CD4-positive, alpha-beta T cell treated with Interferon gamma for 1 hour (primary cell): ENCODE measurements at places on chromosomes 5 and 9.

- DNase-seq = no peak
These were observed 52.1 kb downstream of the PPARGC1B start for GRCh38 chr5:149782018-149782894.

DNA sequence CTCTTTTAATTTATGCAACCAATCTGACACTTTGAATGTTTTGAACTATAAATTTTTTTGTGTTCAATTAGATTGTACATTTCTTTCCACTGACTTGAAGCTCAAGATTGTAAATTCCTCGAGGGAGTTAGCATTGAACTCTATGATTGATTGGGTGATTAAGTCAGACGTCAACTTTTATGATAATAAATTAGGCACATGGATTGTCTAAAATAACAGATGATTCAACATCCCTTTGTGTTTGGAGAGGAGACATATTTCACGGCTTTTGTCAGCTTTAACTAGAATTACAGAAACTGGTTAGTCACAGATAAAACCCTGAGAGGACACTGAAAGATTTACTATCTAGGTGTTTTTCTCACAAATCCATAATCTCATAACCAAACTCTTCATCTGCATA is 32.7 kb upstream of the TXNDC8 start:
- DNase-seq = no peak

- no peak for DNase-seq
These were observed 38.8 kb upstream of the COL5A1 start for GRCh38 chr9:134602547-134603362.

- DNase-seq = no peak
These were observed 3.6 kb downstream of the BRIX1 start for GRCh38 chr5:34919077-34919476.

- DNase-seq = no peak
These were observed 1568.5 kb upstream of the NUDT12 start for GRCh38 chr5:105131045-105131444.

DNA sequence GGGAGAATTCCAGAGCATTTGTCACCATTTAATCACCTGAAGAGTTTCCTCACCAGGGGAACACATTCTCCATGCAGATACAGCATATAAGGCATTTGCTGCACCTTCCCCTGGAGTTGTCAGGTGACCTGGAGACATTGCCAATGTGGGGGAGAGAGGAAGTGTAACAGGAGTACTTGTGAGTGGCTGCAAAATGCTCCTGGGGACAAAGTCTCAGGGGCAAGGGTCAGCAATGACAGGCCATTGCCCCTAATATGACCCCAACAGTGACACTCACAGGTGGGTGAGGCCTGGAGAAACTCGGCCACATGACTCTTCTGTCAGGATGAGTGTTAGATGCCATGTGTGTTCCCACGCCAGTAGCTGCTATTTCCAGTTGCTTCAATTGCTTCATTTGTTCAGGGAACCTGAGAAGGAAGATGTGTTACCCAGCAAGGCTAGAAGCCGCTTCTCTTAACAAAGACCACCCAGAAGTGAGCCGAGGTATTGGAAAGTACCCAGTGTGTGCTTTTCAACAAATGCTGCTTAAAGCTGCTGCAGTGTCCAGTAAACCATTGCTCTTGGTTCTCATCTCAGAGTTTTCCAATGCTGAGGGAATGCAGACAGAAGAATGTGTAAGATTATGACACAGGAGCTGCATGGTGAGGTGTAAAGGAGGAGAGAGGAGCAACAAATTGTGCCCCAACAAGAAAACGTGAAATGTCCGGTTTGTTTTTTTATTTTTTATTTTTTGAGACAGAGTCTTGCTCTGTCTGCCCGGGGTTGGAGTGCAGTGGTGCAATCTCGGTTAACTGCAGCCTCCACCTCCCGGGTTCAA is 128.2 kb upstream of the SLC44A1 start:
- DNase-seq = no peak

DNA sequence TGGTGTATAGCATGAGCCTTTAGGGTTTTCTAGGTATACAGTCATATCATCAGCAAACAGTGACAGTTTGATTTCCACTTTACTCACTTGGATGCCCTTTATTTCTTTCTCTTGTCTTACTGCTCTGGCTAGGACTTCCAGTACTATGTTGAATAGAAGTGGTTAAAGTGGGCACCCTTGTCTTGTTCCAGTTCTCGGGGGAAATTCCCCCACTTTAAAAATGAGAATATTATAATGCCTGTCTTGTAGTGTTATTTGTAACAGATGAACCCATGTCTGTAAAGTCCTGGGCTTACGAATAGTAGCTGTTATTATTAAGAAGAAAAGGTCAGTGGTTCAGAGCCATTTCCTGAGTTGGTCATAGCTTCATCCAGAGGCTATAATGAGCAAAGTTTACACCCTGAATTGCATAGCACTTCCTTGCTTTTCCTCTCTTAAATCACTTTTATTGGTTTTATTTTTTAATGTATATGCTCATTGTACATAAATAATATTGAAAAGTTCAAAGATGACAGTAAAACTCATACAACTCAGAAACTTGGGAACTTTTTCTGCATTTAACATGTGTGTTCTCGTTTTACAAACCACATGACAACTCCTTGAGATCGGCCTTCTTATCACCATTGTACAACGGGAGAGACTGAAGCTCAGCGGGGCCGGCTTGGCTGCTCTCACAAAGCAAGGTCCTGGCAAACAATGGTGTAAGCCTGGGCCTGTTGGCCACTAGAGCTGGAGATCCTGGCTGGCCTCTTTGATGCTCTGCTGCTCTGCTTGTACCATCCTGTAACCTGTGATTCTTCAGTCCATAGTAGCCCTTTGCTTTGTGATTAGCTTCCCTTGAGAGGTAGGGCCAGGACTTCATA is 85.2 kb downstream of the CYFIP2 start:
- DNase-seq = no peak

- no peak for DNase-seq
These were observed 10.7 kb downstream of the IL4 start for GRCh38 chr5:132684491-132684890.

- DNase-seq = no peak
These were observed 1.1 kb downstream of the RUSC2 start for GRCh38 chr9:35490910-35491465.

- DNase-seq = no peak
These were observed 101.3 kb upstream of the PHYKPL start for GRCh38 chr5:178333821-178334481.

DNA sequence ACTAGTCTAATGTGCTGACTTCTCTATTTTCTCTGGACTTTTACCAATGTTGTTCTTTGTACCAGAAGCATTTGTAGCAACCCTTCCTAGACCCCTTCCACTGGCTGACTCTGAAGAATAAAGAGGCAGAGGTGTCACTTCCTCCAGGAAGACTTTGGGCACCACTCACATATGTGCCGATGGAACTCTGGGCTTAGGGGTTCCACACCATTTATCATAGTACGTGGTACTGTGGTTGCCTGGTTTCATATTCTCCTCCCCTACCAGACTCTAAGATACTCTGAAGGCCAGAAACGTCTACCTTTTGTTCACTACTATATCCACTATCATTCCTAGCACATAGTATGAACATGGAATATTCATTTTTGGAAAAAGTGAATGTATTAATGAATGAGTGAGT is 88.0 kb downstream of the BNC2 start:
- DNase-seq = no peak

- no peak for DNase-seq
These were observed 336.2 kb upstream of the ZNF462 start for GRCh38 chr9:106526716-106527204.

DNA sequence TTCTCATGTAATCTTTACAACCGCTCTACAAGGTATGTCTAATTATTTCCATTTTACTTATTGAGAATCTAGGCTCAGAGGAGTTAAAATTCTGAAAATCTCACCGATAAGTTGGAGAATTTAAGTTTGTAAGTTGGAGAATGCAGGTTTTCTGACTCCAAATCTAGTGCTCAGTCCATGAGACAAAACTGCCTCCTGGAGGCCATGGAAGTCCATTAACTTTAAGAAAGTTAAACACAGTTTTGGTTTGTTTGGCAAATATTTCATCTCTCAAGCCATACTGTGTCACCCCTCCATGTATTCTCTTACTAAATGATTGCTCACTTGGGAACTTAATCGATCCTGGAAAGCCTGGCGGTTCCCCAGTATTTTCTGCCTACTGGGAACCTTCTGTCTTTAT is 52.6 kb downstream of the INIP start:
- DNase-seq = no peak

DNA sequence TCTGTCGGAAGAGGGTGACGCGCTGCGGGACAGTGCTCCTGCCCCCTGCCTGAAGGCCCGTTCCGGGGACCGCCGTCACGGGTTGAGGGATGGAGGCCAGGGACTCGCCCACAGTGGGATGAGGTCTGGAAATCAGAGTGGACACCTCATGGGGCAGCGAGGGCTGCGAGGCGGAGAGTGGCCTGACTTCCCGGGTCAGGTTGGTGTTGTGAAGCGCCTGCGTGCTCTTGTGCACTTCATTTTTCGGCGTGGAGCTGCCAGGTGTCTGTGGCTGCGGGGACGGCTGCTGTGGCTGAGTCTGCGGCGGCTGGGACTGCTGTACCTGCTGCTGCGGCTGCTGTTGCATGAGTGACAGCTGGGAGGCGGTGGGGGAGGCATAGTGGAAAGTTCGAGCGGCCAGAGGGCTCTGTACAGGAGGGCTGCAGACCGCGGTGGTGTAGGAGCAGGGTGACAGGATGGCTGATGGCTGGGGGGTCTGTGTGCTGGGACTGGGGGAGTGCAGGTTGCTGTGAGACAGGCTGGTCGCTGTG is 434.1 kb downstream of the HCN1 start:
- DNase-seq = no peak

- no peak for DNase-seq
These were observed 146.3 kb downstream of the SNX18 start for GRCh38 chr5:54663866-54664265.

- no peak for DNase-seq
These were observed 142.4 kb upstream of the ZNF608 start for GRCh38 chr5:124888622-124889485.

DNA sequence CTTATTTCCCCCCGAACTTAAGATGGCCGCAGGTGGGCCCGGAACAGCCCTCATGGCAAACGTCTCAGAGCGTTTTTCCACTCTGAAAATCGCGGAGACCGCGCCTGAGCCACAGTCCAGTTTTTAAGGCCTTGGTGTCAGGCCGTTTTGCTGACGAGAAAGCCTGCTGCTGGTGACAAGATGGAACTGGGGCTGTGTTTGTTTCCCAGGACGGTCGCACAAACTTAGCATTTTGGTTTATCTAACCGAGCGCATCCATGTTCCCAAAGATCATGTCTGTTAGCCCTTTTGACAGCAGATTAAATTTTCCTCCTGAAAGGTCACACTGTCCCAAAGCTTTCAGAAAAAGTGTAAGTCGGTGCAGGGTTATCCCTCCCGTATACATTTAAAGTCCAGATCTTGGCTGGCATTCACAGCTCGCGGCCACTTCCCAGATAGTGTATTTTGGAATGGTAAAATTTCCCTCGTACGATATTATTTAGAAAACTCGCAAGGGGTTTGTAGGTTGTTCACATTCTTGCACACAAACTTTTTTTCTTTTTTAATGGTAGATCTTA is 812 bp downstream of the SREK1 start:
- no peak for DNase-seq

GRCh38 chr5:142438573-142438972 is 113.8 kb upstream of the SPRY4 start:
- no peak for DNase-seq

DNA sequence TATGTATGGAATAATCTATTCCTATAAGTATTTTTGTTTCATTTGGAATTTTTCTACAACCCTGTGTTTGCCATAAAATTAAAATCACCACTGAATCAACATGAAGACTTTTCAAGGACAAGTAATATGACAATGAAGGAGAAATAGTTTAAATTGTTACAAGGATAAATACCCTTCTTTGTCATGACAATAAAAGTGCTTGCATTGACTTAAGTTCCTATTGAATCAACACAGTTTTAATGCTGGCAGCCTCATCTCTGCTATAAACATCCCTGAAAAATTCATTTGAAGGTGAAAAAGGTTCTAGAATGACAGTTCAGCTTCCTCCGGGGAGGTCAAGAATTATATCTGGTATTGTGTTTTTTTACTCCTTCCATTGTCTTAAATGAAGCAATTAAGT is 1105.1 kb upstream of the CDH9 start:
- no peak for DNase-seq

- DNase-seq = no peak
These were observed 46.5 kb upstream of the IRX2 start for GRCh38 chr5:2797981-2798380.

- no peak for DNase-seq
These were observed 3.8 kb upstream of the CCDC192 start for GRCh38 chr5:127699416-127699815.

DNA sequence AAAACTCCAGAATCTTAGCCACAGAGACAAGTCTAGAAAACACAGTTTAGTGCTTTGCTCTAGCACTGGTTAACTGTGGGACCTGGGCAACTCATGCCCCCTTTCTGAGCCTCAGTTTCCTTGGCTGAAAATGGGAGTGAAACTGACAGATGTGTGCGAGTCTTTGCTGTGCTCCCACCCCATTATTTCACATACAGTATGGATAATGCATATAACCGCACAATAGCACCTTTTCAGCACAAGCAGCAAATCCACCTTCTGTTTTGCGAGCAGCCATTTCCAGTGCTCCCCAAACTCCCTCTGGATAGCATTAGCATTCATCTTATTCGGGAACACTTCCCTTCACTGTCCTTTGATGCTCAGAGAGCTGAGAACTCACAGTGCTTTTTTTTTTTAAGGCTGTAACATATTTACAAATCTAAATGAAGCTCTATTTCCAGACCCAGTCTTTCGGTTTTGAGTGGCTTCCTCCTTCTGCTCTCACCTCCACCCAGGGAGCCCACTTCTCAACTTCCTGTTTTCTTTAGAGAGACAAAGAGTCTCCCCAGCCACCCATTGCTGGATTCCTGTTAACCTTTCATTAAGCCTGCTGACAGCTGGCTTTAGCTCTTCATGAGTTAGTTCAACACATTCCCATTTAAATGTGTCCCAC is 49.2 kb downstream of the TIMD4 start:
- DNase-seq = peak; percentile 36

DNA sequence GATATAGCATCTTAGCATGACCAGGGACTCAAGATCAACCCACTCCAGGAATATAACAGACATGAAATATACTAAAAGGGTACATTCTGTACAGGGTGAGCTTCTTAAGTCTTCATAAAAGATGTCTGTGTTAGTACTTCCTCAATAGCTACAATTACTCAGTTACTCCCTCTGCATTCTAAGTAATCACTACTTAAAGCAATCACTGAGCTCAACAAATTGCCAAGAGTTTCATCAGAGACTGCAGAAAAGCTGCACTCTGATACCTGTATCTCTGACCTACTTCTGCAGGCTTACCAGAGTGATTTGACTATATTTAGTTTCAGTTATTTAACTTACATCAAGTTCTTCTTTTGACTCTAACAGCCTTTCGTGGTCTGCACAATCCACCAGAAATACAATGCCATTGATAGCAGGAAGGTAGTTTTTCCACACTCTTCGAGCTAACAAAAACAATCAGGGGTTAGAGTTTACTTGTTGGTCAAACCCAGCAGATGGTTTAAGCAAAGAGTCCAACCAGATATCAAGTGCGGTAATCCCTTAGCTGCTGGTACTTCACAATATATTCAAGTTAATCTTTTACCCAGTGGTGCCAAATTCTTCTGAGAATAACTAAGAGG is 23.3 kb downstream of the SAR1B start:
- no peak for DNase-seq
